ENCODE measurements at places on chromosomes 1 and 21.

DNA sequence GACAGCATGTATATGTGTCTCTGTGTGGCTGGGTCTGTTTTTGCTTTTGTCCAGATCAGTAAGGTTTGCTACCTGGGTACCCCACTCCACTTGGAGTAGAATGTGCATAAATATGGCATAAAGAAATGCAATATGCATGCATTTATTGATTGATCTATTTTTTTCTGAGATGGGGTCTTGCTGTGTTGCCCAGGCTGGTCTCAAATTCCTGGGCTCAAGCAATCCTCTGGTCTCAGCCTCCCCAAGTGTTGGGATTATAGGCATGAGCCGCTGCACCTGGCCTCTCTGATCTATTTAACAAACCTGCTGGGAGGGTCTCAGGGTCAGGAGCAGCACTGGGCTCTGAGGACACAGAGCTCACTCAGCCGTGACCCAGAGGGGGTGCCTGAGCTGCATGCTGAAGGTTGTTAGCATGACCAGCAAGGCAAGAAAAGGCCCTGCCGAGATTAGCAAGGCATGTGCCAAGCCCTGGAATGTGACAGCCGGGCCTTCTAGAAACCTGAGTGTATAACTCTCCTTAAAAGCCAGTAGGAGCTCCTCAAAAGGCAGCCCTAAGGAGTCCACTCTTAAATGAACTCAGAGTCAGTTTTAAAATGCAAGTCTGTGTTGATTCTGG is 22.5 kb downstream of the PCSK9 start:
- DNase-seq, result no peak

DNA sequence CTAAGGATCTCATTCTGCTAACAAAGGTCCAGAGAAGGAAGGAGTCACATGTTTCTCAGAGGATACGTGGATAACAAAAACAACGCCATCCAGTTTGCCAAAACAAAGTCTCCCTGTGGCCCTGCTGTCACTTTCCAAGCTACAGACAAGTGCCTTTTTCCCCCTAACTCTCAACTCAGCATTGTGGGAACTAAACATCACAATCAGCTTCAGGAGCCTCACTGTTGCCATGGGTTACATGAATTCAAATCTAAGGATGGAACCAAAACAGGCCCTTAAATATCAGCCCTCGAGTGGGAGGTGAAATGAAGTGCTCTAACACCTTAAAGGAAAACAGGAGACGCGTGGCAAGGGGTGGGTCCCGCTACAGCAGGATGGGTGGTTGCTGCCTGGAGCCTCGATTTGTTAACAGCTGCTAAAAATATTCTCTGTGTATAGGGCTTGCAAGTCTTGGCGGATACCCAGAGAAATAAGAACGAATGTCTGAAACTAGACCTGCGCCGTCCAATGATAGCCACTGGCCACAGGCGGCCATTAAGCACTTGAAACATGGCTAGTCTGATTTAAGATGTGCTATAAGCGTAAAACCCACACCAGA is 66.4 kb upstream of the SOD1 start:
- DNase-seq, result no peak

DNA sequence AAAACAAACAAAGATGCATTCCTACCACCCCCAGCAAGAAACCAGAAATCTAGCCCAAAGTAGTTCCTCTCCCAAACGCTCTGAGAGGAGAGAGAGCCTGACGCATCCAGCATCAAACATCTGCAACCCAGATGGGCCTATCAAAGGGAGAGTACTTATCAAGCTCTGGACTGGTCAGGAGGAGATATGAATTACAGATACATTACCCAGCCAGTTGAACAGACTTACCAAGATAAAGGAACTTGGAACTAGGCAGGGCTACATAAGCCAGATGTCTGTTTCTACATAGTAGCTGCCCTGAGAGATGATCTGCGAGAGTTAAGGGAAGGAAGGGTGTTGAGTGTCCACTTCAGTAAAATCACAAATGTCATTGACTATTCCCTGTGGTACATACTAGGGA is 138.4 kb downstream of the PAPPA2 start:
- DNase-seq, result no peak

- DNase-seq, result no peak
Observed at GRCh38 chr1:53362270-53362669, 34.4 kb upstream of the LRP8 start.

DNA sequence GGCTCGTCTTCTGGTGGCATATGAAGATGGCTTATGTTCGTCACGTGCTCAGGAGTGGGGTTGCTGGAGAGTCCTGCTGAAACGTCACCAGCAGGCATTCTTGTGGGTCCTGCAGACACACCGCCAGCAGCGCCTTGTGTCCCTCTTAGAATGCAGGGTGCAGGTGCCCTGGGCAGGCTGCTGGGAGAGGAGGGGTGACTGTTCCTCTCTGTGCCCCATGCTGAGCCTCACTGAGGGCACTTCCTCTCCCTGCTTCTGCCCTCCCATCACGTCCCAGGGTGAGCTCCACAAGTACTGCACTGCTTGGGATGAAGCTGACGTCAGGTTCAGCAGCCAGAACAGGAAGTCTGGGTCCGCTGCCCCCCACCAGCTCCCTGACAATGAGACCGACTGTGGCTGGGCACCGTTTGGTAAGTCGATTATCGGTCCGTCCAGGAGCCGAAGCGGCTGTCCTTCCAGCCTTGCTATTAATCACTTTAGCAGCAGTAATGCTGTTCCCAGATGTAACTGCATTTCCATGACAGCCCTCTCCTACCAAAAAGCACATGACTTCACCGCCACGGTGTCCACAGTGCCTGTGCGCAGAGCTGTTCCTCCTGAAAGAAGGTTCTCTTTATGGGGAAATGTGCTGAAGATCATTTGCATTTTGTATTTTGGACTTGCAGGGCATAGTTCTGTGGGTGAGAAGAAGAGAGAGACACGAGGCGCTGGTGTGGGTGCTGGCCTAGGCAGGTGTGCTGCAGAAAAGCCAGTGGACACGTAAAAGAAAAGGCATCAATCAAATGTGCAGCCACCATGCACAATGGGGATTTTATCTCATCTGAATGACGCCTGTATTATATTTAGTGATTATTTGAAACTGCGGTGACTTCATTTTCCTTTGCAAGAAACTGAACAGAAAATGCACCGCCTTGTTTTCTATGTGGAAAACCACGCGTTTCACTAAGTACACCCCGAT is 21.0 kb downstream of the SLC37A1 start:
- no peak for DNase-seq

GRCh38 chr1:172874950-172875349 is 175.8 kb downstream of the TNFSF18 start:
- DNase-seq, result no peak

DNA sequence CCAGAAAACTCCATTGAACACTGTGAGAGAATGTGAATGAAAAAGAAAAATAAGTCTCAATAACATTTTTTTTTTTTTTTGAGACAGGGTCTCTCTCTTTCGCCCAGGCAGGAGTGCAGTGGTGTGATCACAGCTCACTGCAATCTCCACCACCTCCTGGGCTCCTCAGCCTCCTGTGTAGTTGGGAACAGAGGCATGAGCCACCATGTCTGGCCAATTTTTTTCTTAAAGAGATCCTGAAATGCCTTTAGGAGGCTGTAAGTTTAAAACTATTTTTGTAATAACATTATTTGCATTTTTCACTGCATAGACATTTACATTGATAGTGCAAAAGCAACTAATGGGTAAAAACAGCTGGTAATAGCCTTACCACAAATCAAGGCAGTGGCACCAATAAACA is 35.3 kb downstream of the GDAP2 start:
- no peak for DNase-seq

DNA sequence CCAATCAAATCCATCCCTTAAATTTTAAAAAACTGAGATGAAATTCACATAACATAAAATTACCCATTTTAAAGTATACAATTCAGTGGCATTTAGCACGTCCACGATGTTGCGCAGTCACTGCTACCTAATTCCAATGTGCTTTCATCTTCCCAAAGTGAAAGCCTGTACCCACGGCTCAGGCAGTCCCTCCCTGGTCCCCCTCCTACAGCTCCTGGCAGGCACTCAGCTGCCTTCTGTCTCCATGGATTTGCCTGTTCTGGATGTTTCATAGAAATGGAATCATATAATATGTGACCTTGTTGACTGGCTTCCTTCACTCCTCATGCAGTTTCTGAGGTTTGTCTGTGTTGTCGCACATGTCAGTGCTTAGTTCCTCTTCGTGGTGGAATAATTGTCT is 386.3 kb downstream of the CAMTA1 start:
- no peak for DNase-seq

GRCh38 chr1:150777544-150777943 is 12.0 kb upstream of the CTSS start:
- no peak for DNase-seq

- DNase-seq, result no peak
Observed at GRCh38 chr1:51284487-51284954, 45.8 kb downstream of the TTC39A start.

DNA sequence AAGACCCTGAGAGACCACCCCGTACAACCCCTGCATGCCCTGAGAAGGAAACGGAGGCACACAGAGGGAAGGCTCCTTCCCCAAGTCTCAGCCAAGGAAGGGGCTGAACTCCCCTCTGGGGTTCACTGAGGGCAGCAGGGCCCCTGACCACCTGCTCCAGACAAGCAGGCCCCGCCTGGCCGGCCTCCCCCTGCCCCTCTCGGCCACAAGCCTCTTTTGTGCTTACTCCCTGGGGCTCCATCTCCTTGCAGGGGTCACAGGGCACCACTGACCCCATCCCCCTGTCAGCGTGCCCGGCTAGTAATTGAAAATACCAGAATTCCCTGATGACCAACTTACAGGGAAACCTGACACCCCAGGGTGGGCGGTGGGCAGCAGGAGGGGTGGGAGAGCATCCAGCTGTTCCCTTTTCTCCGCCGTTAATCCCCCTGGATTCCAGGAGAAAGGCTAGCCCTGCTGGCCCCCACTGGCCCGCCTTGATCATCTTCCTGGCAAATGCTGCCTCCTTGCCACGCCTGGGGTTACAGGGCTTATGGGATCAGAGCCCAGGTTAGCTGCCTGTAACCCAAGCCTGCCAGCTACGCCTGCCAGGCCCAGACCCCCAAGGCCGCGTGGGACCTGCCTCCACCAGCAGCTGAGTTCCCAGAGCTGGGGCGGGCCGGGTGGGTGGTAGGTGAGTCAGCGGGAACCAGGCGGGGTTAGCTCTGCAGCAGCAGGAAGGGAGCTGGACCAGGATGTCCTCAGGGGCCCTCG is 96.1 kb downstream of the LACTBL1 start:
- no peak for DNase-seq

DNA sequence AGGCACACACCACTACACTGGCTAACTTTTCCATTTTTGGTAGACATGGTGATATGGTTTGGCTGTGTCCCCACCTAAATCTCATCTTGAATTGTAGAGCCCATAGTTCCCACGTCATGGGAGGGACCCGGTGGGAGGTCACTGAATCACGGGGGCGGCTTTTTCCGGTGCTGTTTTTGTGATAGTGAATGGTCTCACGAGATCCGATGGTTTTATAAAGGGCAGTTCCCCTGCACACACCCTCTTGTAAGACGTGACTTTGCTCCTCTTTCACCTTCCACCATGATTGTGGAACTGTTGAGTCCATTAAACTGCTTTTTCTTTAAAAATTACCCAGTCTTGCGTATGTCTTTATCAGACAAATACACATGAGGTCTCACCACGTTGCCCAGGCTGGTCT is 1.3 kb upstream of the FTCD start:
- DNase-seq, result no peak

GRCh38 chr1:232599178-232600041 is 30.5 kb downstream of the SIPA1L2 start:
- DNase-seq, result no peak
